ENCODE measurements at places on chromosomes 13 and 19. TPM values are rescaled to one million over a fixed set of nuclear protein-coding genes. Genes with fewer than 3 reads are reported as not detected.

The PODNL1 gene
- total RNA-seq = 1.4 TPM

The TNNT1 gene
- total RNA-seq = 140 TPM

The PSG3 gene
- 0.07 TPM for total RNA-seq

The HIF3A gene
- 0.13 TPM for total RNA-seq

The IRGC gene
- not detected for total RNA-seq

The BCAM gene
- total RNA-seq = 68.3 TPM

The NPHS1 gene
- total RNA-seq = 0.45 TPM

The NLRP7 gene
- 0.02 TPM for total RNA-seq

The F7 gene
- total RNA-seq = 0.15 TPM

The SLC39A3 gene
- 30.9 TPM for total RNA-seq

The LILRB1 gene
- not detected for total RNA-seq

The TTYH1 gene
- 0.25 TPM for total RNA-seq

The MIER2 gene
- 18.9 TPM for total RNA-seq

The LRP3 gene
- 52.8 TPM for total RNA-seq

The BEST2 gene
- 3.5 TPM for total RNA-seq

The ILF3 gene
- total RNA-seq = 165 TPM

The ZNF534 gene
- total RNA-seq = not detected

The JSRP1 gene
- total RNA-seq = 0.82 TPM

The ZNF547 gene
- total RNA-seq = 1.4 TPM

The KIR3DL1 gene
- not detected for total RNA-seq

The RFPL4AL1 gene
- 0.17 TPM for total RNA-seq

The SPINT2 gene
- 321 TPM for total RNA-seq

The RNF225 gene
- 0.14 TPM for total RNA-seq

The FDX2 gene
- 35.4 TPM for total RNA-seq

The DNAJB1 gene
- total RNA-seq = 242 TPM

The BRME1 gene
- total RNA-seq = 0.57 TPM

The FPR3 gene
- not detected for total RNA-seq

The CEACAM20 gene
- 0.05 TPM for total RNA-seq

The KASH5 gene
- total RNA-seq = not detected

The SSC5D gene
- 0.99 TPM for total RNA-seq

The ZFR2 gene
- 0.17 TPM for total RNA-seq

The CD22 gene
- 0.89 TPM for total RNA-seq

The CRLF1 gene
- total RNA-seq = 8.6 TPM

The PCSK4 gene
- 0.86 TPM for total RNA-seq

The LIM2 gene
- total RNA-seq = not detected

The ZNF560 gene
- total RNA-seq = not detected

The SLC17A7 gene
- 0.61 TPM for total RNA-seq

The LYPD3 gene
- 0.22 TPM for total RNA-seq

The LGALS4 gene
- total RNA-seq = 0.35 TPM

The DIAPH3 gene
- 7.5 TPM for total RNA-seq

The LHB gene
- not detected for total RNA-seq

The KLF5 gene
- 46.0 TPM for total RNA-seq

The COX7A1 gene
- total RNA-seq = not detected

The CEACAM16 gene
- total RNA-seq = 0.13 TPM

The FGF22 gene
- 0.63 TPM for total RNA-seq

The FCER2 gene
- total RNA-seq = not detected

The TLE6 gene
- 6.8 TPM for total RNA-seq

The CEBPA gene
- total RNA-seq = 9.4 TPM

The LYL1 gene
- 0.85 TPM for total RNA-seq

The DAND5 gene
- total RNA-seq = 0.07 TPM

The KLHL1 gene
- total RNA-seq = not detected

The FFAR2 gene
- total RNA-seq = 0.02 TPM

The DCT gene
- total RNA-seq = not detected

All from A549 treated with AZD2906 at 1 μM for 4 hours (cell line).